ENCODE measurements at places on chromosomes 4 and X. TPM values are rescaled to one million over a fixed set of nuclear protein-coding genes. Genes with fewer than 3 reads are reported as not detected.

DNA sequence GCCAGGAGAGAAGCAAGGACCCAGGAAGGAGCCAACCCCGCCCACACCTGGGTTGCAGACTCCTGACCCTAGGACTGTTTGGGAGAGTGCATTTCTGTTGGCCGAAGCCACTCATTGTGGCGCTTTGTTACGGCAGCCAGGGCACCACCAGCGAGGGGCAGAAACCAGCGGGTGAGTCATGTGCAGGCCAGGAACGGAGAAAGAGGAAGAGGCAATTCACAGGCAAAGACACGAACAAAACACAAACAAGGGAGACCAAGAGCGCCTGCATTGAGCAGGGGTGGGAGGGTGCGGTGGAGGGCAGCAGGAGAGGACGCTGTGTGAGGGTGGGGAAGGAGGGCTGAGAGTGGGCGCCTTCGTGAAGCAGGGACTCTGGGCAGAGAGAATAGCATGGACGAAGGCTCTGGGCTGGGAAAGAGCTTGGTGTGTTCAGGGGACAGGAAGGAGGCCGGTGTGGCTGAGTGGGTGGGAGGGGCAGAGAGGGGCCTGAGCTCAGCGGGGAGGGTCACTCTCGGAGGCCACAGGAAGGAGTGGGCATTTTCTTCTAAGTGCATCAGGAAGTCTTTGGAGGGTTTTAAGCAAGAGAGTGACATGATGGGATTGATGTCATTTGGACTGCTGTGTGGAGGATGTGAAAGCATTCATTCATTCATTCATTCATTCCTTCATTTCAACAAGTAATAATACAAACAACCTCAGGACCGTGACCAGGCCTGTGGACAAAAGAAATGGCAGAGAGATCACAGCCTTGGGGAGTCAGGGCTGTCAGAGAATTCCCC is 12.2 kb upstream of the WFS1 start:
- no peaks in the 10 kb centered on the region for H3K27me3 ChIP-seq
- H3K4me3 ChIP-seq, result no peak overlapping the region
- peaks cover 14% of the 10 kb centered on the region for H3K4me1 ChIP-seq
- peak; percentile 28 for DNase-seq
- H3K27ac ChIP-seq, result no peak overlapping the region

GRCh38 chrX:103529550-103529949 is 10.3 kb upstream of the RAB40A start:
- peaks cover 4% of the 10 kb centered on the region for H3K4me1 ChIP-seq
- no peak overlapping the region for H3K4me3 ChIP-seq
- H3K27ac ChIP-seq, result no peak overlapping the region
- no peak for DNase-seq
- no peaks in the 10 kb centered on the region for H3K36me3 ChIP-seq

The ANKRD37 gene
- 22.8 TPM for total RNA-seq

DNA sequence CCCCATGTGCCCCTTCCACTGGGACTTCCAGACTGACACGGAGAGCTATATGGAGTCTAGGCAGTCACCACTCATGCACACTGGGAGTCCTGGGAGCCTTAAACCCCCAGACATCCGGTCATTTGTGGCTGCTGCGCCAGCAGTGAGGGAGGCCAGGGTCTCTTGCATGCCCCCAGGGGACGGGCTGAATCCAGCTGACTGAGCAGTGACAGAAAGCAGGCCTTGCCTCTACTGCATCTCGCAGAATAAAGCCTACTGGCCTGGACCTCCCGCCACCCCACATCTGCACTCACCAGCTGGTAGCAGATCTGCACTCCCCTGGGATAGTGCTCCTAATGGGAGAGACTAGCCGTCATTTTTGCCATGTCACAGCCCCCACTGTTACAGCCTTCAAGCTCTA is 1234.2 kb downstream of the FAM133A start:
- no peak overlapping the region for H3K4me3 ChIP-seq
- H3K36me3 ChIP-seq, result no peaks in the 10 kb centered on the region
- no peaks in the 10 kb centered on the region for H3K27me3 ChIP-seq
- H3K27ac ChIP-seq, result no peak overlapping the region

The SHROOM2 gene
- total RNA-seq, result not detected

DNA sequence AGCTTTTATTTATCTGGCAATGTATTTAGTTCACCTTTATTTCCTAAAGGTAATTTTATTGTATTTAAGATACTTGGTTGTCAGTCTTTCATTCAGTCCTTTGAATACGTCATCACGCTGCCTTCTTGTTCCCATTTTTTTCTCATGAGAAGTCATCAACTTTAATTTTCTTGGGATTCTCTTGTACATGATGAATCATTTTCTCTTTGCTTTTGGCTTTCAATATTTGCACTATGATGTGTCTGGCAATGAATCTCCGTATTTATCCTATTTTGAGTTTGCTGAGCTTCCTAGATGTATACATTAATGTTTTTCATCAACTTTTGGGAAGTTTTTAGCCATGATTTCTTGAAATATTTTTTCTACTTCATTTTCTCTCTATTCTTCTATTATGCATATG is 28.4 kb downstream of the CLDN2 start:
- H3K27me3 ChIP-seq, result no peaks in the 10 kb centered on the region
- H3K27ac ChIP-seq, result no peak overlapping the region
- DNase-seq, result no peak
- H3K4me1 ChIP-seq, result no peaks in the 10 kb centered on the region
- H3K4me3 ChIP-seq, result no peak overlapping the region

GRCh38 chr4:37889849-37890800 is 759 bp upstream of the TBC1D1 start:
- DNase-seq, result peak; percentile 73
- no peaks in the 10 kb centered on the region for H3K27me3 ChIP-seq
- H3K36me3 ChIP-seq, result no peaks in the 10 kb centered on the region
- H3K27ac ChIP-seq, result peak overlapping the region; percentile 95

The OCIAD1 gene
- 119 TPM for total RNA-seq

The POU4F2 gene
- not detected for total RNA-seq

GRCh38 chr4:145496292-145496691 is 14.6 kb downstream of the SMAD1 start:
- peaks cover 8% of the 10 kb centered on the region for H3K27me3 ChIP-seq
- H3K36me3 ChIP-seq, result no peaks in the 10 kb centered on the region
- no peak overlapping the region for H3K4me3 ChIP-seq
- H3K27ac ChIP-seq, result no peak overlapping the region
- no peak for DNase-seq

Measured in B cell (primary cell).